ENCODE measurements at places on chromosomes 2 and 18.

DNA sequence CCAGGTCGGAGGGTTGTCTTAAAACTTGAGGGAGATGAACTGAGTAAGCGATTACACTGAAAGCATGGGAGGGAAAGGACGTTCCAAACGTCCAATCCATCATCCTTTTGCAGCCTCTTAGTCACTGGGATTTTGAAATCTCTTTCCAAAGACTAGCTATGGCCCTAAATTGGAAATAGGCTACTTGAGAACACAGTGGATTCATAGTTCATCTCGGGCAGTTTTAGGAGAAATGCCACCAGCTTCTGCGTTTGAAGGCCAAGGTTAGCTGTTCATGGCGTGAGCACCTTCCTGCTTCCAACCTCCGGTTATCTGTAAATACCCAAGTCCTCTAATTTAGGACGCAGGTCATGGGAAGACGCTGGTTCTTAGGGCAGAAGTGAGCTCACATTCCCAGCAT lies 821 bp upstream of the EML6 start:
- no peak for DNase-seq

- DNase-seq: no peak
Measured at GRCh38 chr2:166867874-166868514, 20.3 kb upstream of the XIRP2 start.

DNA sequence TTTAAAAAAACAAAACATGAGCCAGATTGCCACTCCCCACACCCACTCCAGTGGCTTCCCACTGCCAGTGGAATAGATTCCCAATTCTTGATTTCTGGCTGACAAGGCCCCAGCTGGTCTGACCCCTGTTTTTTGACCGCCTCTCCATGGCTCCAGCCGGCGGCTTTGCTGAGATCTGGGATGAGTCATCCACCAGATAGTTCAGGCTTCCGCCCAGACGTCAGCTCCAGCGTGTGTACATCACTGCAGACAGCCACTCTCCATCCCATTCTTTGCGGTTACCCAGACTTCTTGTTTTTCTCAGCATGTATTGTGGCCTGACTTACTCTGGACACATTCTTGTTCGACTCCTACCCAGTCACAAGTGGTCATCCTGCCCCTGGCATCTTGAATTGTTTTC lies 227.9 kb downstream of the GBX2 start:
- DNase-seq: no peak

- no peak for DNase-seq
Measured at GRCh38 chr18:34965108-34965507, 76.1 kb upstream of the MAPRE2 start.

DNA sequence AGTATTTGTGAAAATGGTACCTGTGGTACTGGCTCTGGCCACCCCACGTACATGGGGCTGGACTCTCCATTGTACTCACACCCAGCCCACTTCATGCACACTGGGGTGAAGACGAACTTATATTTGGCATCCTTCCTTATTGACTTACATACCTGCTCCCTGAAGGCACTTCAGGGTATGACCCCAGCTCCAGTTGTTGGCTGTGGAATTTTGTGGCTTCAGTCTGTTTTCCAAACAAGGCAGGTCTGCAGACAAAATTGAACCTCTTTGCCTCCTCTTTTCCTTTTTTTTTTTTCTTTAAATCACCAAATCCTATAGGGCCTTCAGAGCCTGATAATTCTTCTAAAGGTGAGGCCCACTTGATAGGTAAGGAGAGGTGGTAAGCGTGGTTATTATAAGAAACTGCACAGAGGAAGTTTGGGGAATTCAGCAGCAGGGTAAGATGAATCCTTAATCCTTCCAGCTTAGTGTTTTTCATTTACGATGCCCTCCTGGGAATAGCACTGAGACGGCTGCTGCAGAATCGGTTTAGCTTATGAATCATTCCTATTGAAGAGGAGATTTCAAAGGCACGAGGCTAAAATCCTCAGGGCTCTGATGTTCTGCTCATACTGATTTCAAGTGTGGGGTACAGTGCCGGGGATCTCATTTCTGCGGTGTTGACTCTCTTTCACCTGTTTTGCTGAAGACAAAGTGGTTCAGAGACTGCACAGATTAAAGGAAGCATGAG lies 55.2 kb downstream of the KIF5C start:
- DNase-seq: no peak

DNA sequence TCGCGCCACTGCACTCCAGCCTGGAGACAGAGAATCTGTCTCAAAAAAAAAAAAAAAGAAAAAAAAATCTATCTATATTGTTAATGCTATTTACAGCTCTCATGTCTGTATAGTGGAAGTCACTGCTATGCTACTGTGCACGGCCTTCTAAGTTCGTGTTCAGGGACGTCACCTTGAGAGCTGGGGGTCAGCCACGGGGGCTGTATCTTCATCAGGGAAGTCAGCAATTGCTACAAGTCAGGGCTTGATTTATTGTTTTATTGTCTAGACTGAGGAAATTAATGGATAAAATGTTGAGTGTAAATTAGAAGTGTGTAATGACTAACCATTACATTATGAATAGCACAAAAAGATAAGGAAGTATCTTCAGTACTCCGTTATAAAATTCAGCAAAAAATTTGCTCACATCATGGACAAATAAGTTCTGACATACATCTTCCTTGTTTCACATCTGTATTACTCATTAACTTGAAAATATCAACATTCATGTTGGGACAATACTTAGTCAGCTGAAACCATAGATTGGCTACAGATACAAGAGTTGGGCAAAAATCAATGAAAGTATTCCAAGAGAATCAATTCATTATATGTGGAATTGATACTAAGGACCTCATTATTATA lies 136.6 kb upstream of the SEC11C start:
- no peak for DNase-seq

- no peak for DNase-seq
Measured at GRCh38 chr2:160343404-160343803, 143.3 kb upstream of the ITGB6 start.

DNA sequence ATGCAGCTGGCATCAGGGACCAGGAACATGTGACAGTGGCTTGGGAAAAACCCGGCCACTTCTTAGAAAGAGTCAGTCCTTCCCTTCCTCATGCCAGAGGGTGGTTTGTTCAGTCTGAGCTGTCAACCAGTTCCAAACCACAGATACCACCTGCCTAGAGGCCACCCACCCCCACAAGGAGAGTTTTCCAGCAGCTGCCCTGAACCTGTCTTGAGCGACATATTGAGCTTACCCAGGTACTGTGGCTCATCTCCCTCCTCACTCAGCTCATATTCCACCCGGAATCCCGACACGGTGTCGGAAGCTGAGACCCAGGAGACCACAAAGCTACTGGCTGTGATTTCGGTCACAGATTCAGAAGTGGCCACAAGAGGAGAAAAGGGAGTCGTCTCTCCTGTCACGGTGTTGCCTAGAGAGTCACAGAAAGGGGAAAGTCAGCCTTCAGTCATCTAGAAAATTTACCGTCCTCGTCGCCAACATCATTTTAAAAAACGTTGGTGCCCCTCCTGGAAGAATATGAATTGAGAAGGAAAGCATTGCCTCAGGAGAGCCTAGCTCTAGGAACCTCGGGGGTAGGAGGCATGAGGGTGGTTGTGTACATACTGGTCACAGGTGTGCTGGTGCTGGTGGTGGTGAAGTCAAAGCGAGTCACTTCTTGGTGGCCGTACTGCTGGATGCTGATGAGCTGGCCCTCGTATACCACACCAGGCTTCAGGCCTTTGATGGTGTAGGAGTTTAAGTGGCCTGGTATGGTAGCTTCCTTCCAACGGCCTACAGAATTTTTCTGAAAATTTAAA lies 26.3 kb downstream of the FN1 start:
- DNase-seq: no peak

DNA sequence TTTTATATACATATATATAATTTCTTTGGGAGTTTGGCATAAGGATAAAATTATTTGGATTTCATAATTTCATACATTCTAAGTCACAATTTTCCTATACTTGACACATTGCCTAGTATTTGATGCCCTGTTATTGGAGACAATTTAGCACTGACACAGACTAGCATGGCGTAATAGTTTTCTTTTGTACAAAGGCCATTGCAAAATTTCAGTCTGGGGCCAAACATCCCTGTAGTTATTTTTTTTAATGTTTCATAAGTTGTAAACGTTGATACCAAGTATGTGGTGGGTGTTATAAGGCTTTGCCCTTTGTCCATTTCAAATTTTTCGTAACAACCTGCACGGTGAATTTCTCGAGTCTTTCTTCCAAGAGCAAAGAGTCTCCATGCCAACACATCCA lies 95.7 kb upstream of the NRP2 start:
- no peak for DNase-seq

- DNase-seq: no peak
Measured at GRCh38 chr2:64371727-64372126, 82.2 kb upstream of the LGALSL start.

- DNase-seq: no peak
Measured at GRCh38 chr18:902229-902628, 2.4 kb upstream of the ADCYAP1 start.

Data from GM18507 (cell line).